Left lung (tissue), 14 donors: ENCODE measurements at places on chromosomes 1 and 21. TPM values are rescaled to one million over a fixed set of nuclear protein-coding genes. Genes with fewer than 3 reads are reported as not detected.

GRCh38 chr21:35039595-35040289 is 9.4 kb downstream of the RUNX1 start:
- no peak for DNase-seq

DNA sequence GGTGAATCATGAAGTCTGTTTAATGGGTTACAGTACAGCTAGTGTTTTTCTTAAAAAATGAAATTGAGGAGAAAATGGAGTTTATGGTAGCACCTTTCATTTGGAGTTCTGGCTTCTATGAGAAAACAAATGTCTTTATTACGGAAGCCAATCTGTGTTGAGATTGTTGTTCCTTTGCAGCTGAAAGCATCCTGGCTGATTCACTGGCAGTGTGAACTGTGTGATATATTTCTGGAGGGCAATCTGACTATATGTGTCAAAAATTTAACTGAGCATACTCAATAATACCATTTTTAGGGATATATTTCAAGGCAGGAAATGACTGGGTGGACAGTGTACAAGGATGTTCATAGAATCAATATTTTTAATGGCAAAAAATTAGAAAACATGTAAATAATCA is 46.6 kb upstream of the LYST start:
- no peak for DNase-seq

GRCh38 chr1:68057564-68057963 is 7.1 kb upstream of the DIRAS3 start:
- no peak for DNase-seq

- DNase-seq = no peak
Measured at GRCh38 chr1:90779573-90779972, 62.5 kb upstream of the BARHL2 start.

PDPN gene
- 56.4 TPM for polyA plus RNA-seq

SPRR3 gene
- polyA plus RNA-seq = 0.31 TPM

CAMSAP2 gene
- polyA plus RNA-seq = 46.8 TPM

DMRTA2 gene
- polyA plus RNA-seq = not detected
